Stimulated activated CD4-positive, alpha-beta T cell treated with anti-CD3 and anti-CD28 coated beads, Interleukin-2, amount 100 ng/mL, for 24 hours (primary cell): ENCODE measurements at places on chromosomes 12 and 14.

DNA sequence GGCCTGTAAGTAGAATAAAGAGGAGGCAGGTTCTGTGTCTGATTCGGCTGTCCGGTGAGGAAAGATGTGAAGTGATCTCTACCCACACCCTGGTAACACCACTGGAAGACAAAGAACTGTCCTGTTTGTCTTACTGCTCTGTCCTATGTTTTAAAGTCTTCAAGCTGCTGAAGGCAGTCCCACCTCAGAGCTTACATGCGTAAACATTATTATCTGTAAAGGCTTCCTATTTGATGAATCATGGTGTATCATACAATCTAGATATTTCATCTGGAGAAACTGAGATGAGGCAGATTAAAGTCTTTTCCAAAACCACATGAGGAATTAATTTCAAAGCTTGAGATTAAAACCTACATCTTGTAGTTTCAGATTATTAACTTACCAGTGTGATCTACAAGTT is 427.6 kb downstream of the ZFP36L1 start:
- no peak for DNase-seq

DNA sequence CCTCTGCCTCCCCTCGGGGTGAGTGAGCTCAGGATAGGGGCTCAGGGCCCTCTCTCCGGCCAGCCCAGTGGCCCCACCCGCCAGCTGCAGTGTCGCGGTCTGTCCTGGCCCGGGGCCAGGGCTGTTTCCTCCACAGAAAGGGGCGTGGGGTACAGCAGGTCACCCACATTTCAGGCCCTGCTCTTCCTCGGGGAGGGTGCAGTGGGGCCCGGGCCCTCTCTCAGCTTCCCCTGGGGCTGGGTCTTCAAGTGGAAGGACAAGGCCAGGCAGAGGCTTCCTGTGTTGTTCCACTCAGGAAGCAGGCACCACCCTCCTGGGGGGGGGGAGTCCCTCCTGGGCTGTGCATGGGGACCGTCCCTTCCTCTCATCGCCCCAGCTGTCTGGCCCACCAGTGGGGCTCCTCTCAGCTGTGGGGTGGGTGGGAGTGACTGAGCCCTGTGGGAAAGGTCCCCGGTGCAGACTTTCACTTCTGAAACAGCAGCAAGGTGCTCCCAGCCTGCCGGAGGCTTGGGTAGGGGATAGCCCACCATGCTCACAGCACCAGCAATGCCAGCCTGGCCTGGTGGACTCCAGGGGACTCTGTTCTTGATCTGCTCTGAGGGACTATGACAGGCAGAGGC is 3.7 kb downstream of the GPR132 start:
- peak; percentile 76 for DNase-seq

GRCh38 chr12:129393357-129393937 is 510.4 kb downstream of the TMEM132D start:
- DNase-seq: no peak

- DNase-seq: no peak
Measured at GRCh38 chr12:34290381-34290995, 268.2 kb downstream of the ALG10 start.

GRCh38 chr12:120771097-120771496 is 45.5 kb downstream of the ACADS start:
- DNase-seq: no peak

GRCh38 chr12:4960030-4960429 is 50.3 kb downstream of the KCNA1 start:
- no peak for DNase-seq

DNA sequence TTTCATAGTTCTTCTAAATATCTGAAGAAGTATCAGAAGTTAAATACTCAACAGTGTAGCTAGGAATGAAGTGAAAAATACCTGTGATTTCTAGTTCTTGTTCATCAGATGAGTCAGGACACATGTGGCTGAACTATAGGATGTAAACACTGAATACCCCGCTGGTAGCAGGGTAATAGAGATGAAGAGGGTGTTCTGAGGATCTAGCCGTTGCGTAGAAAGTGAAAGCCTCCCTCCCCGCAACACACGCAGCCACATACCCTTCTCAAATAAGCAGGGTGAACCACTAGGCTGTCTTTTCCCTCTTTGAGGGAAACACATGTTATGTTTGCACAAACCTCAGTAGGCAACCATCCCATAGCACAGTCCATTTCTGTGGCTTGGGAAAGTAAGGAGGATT is 16.4 kb upstream of the RNASE12 start:
- DNase-seq: no peak

DNA sequence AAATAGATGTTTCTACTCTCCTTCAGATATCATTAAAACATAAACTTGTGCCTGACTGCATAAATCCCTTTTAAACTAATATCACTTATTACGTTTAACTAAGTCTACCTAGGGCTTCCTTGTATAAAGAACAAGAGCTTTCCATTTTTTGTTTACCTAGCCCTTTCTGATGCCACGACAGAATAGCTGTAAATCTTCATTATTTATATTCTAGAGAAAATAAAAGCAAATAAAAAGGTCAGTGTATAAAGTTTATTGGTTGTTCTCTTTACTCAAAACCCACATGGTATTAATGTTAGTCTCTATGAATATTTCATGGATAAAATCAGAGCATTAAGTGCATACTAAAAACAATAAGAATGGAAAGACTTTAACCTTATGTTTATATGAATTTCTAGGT is 269.1 kb downstream of the NAV3 start:
- DNase-seq: no peak

- no peak for DNase-seq
Measured at GRCh38 chr12:117361905-117362304, 479 bp upstream of the NOS1 start.
